NCI-H460 (cell line): ENCODE measurements at places on chromosomes 2 and 18. TPM values are rescaled to one million over a fixed set of nuclear protein-coding genes. Genes with fewer than 3 reads are reported as not detected.

DNA sequence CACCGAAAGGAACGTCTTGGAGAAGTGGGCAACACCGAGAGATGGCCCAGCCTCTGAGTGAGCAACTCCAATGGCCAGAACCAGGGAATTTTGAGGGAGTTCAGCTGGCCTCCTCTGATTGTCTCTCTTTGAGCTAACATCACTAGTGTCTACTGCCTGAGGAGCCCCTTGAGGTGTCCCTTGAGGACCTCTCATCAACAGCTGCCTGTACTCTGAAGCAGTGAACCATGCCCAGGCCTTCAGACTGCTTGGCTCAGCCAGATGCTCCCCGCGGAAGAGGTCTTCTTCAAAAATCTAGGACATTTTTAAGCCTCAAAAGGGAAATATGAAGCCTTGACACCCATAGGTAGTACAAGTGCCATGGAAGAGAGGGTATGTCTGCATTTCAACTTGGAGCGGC lies 430.4 kb downstream of the TXNL1 start:
- DNase-seq = no peak

Gene FBXO48
- total RNA-seq = 0.75 and 1.2 TPM in 2 replicates

GRCh38 chr2:106267997-106268396 lies 73.9 kb upstream of the UXS1 start:
- DNase-seq = no peak

GRCh38 chr2:224584111-224584784 lies 915 bp downstream of the CUL3 start:
- no peak for DNase-seq

DNA sequence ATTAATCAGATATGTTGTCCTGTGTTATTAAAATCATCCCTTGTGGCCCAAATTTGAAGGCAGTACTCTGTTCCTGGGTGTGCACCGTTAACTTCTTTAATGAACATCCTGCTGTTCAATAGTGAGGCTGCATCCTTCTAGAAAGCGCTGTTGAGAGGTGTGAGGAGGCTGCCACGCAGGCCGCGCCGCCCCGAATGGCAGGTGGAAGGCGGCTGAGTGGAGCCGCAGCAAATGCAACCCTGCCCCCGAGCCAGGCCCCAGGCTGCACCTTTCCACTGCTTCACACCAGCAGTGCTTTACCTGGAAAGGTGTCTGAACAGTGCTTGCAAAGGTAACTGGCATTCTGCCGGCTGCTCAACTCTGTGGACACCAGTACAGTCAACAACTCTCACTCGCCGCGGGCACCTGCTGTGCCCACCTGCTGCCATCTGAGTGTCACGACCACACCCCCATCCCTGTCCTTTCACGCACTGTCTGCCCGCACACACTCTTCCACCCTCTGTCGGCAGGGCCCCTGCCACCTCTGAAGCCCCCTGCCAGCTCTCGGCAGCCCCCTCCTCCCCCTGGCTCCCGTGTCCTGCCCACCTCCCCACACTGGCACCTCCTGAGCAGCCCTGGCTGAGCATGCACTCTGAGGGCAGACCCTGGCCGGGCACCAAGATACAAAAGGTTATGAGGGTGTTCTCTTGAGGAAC lies 70.9 kb downstream of the ODC1 start:
- DNase-seq = no peak

GRCh38 chr2:102253140-102253752 lies 58.1 kb upstream of the IL1RL1 start:
- DNase-seq = no peak

Gene DSC2
- total RNA-seq = 13.3 and 15.1 TPM in 2 replicates

GRCh38 chr2:42042631-42043355 lies 5.0 kb upstream of the PKDCC start:
- DNase-seq = no peak

GRCh38 chr2:177326005-177326404 lies 61.5 kb upstream of the NFE2L2 start:
- DNase-seq = no peak

- no peak for DNase-seq
Observed at GRCh38 chr2:176117162-176117822, 714 bp downstream of the HOXD10 start.

DNA sequence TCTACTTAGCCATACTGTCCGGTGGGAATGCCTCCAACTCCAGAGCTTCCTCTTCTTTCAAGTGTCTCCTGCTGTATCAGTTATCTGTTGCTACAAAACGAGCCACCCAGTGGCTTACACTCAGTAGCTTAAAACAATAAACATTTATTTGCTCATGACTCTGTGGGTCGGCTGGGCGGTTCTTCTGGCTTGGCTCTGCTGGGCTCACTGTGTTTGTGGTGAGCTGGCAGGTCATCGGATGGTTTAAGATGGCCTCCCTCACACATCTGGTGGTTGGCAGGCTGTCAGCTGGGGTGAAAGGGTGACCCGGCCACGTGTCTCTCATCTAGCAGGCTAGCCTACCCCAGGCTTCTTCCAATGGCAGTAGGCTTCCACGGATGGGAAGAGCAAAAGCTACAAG lies 122.4 kb upstream of the SLC1A4 start:
- DNase-seq = no peak

DNA sequence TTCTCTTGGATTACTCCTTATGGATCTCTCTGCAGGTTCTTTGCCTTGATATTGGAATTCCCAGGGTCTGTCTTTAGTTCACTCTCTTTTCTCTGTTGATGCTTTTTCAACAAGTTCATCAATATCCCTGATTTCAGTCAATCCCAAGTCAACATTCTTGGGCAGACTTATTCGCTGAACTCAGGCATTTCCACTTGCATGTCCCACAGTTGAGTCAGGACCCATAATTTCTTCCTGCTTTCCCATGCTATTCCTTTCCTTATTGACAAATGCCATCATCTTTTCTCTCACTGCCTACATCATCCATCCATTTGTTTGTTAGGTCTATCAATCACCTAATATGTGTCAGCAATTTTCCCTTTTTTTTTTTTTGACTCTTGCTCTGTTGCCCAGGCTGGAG lies 11.6 kb downstream of the GPD2 start:
- DNase-seq = no peak

DNA sequence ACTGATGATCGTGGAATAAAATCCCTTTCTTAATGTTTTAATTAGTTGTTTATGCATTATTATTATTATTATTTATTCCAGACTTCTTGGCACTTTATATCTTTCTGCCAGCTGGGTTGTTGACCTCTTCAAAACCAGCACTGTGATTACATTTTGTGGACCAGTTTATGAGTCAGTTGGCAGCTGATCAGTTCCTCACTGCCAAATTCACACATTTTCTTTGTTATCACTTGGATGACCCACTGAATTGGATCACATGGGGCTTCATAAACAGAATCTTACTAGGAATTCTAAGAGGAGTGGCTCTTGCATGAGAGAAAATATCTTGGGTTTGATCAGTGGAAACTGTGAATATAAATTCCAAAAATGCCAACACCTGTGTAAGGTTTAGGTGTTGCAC lies 321.8 kb upstream of the SPRED2 start:
- DNase-seq = no peak

GRCh38 chr2:213224366-213224765 lies 59.9 kb upstream of the SPAG16 start:
- DNase-seq = no peak

- DNase-seq = no peak
Observed at GRCh38 chr2:235051436-235052260, 99.8 kb downstream of the SH3BP4 start.

- DNase-seq = no peak
Observed at GRCh38 chr2:47295131-47295980, 107.6 kb upstream of the MSH2 start.

- no peak for DNase-seq
Observed at GRCh38 chr18:45642238-45642637, 27.0 kb downstream of the SLC14A2 start.

- DNase-seq = no peak
Observed at GRCh38 chr2:71852141-71852711, 295.4 kb downstream of the CYP26B1 start.

DNA sequence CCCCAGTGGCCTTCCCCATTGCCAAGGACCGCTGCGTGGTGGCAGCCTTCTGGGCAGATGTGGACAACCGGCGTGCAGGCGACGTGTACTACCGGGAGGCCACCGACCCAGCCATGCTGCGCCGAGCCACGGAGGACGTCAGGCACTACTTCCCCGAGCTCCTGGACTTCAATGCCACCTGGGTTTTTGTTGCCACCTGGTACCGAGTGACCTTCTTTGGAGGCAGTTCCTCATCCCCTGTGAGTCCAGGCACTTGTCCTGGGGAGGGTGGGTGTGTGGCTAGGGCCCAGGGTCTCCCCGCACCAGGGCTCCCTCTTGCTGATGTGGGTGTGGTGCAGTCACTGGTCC lies 31.9 kb downstream of the SNED1 start:
- DNase-seq = no peak

DNA sequence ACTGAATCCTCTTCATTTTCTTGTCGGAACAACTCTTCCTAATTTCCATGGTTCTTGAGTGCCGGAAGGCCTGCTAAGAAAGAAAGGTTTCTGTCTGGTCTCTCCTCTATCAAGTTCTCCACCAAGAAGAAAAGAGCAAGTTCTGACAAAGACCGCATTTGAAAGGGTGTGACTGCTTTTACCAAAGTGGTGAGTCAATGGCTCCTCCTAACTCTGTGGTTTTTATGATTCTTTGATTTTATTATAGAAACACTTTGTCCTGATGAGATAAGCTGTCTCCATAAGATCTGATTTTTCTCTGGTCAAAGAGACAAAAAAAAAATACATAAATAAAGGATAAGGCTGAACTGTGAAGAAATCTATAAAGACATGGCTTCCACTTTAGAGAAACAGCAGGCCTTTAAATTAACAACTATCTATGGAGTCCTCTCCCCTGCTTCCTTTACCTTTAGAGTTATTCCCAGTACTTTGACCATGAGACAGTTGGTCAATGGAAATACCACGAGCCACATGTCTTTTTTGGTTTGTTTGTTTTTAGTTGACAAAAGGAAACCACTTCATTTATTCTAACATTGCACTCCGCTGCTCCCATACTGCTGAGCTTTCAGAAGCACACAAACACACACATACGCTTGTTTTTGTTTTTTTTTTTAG lies 67.7 kb downstream of the REL start:
- DNase-seq = no peak

GRCh38 chr2:26982102-26982742 lies 11.8 kb downstream of the MAPRE3 start:
- peak; percentile 11 for DNase-seq

DNA sequence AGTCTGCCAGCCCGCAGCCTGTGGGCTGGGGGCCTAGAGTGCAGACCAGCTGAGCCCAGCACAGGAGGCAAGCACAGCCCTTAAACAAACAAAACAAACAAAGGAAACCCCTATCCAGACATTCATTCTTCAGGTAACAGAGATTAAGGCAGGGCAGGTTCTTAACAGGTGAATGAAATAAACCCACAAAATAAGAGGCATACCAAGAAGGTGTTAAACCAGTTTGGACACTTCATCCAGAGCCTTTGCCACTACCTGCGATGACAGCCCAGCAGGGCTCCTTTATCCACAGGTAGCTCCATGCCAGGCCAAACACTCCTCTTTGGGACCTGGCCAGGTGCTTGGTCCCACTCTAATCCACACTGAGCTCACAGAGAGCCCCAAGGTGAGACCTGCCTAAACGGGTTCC lies 209.7 kb upstream of the SIX2 start:
- DNase-seq = no peak

Gene HOXD3
- not detected in 2 replicates for total RNA-seq

Gene SPATA3
- total RNA-seq = not detected in 2 replicates

GRCh38 chr2:48940606-48941005 lies 185.1 kb upstream of the LHCGR start:
- no peak for DNase-seq

DNA sequence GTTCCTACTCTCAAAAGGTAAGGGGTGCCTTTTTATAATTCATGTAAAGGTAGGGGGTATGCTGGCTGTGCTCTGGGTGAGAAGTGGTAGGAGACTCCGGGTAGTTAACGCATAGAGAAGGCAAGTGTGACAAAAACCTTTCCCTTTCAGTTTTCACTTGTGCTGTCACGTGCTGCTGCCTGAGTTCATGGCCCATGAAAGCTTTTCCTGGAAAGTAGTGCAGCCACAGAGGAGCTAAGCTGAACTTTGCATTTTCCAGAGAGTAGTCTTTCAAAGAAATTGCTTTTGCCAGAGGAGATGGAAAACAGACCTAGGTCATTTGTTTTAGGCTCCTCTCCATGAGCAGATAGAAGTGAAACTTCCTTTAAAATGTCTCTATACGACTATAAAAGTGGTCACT lies 44.7 kb downstream of the THSD7B start:
- DNase-seq = no peak

Gene FAM98A
- 16.4 and 20.8 TPM in 2 replicates for total RNA-seq
